ENCODE measurements at places on chromosomes 2 and 18.

DNA sequence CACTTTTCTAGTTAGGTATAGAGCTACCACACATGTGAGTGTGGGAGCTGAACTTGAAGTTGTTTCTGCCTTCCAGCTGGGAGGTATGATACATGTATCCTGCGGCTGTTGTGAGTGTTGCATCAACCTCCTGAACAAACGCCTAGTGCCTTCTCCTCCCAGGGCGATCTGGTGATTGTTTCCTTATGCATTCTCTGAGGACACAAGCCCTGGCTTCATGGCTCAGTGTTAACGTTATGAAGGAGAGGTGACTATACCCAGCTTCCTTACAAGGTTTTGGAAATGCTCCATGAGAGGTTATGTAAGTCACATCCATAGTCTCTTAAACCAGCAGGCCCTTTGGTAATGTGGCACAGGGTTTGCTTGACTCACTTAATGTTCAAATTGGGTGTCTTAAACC, 64.9 kb downstream of the SPRED2 start:
- DNase-seq: peak; percentile 98

DNA sequence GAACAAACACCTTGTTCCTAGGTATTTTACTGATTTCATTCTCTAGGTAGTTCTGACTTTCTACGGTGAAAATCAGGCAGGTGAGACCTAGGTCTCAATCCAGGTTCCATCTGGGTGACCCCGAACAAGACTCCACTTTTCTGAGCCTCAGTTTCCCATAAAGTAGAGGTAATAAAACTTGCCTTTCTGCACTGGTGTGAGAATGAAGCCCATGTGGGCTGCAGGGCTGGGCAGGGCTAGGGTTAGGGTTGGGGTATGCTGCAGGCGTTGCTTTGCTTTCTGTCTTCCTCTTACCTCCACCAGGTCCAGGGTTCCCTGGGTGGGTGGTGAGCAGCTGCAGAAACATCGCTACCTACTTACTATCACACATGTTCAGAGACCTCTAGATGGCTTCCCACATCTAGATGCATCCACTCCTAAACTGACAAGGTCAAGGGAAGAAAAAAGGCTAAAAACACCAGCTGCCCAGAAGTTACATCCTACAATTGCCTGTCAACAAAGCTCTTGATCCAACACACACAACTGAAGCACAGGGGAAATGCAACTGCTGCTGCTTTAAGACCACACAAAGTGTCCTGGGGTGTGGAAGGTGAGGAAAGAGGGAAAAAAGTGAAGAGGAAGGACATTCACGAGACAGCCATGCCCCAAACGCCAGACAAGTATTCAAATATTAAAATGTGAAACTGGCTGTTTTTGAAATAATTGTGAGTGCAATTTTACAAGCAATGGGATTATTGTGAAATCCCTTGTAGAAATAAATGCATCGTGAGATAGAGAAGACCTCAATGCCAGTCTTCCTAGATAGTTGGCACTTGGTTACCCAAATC, 23.5 kb downstream of the MBP start:
- no peak for DNase-seq

DNA sequence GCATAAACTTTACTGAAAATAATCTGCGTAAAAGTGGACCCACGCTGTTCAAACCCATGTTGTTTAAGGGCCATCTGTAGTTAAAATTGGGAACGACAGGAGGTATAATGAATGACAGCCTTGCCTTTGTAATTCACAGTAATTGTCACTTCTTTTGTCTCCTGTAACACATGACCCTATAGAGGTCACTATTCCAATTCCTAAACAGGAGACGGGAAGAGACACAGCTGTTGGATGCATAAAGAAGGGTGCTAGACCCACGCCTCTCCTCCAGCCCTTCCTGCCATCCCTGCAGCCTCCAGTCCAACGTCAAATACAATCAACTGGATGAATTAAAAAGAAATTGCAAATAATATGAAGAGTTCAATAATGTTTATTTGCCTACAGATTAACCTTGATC, 63.1 kb upstream of the NFATC1 start:
- no peak for DNase-seq

- DNase-seq: peak; percentile 67
These were observed 107.3 kb upstream of the MGAT5 start for GRCh38 chr2:134146620-134147019.
